Stimulated activated CD8-positive, alpha-beta memory T cell treated with anti-CD3 and anti-CD28 coated beads, Interleukin-4, amount 100 ng/mL, for 1 hour (primary cell): ENCODE measurements at places on chromosomes 16 and 17.

DNA sequence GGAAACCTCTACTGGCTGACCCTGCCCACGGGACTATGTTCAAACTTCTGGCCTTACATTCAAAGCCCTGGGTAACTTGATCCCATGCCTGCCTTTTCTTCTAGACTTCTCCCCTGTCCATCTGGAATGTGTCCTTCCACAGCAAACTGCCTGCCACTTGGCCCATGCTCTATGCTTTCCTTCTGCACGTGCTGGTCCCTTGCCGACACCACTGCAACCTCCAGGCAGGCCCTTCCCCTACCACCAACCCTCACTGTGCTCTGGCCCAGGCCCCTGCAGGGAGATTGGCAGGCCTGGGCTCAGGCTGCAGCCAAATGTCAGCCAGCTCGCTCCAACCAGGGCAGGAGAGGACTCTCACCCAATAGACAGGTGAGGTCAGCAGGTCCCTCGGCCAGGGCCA, 11.0 kb downstream of the HSD11B2 start:
- DNase-seq: no peak

DNA sequence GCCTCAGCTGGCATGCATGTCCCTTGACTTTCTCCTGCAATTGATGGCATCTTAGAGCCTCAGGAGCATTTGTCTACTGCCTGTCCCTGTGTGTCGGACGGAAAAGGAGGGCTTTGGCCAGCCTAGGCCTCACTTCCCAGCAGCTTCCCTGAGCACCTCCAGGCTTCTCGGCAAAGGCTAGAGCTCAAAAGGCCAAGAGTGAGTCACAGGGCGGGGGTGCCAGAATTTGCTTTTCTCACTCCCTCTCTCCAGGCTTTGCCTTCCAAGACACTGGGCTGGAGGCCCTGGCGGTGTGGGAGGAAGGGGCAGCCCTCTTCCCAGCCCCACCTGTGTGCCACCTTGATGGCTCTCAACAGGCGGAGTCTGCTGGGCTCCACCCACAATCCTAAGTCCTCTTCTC, 107.3 kb upstream of the MAF start:
- no peak for DNase-seq

DNA sequence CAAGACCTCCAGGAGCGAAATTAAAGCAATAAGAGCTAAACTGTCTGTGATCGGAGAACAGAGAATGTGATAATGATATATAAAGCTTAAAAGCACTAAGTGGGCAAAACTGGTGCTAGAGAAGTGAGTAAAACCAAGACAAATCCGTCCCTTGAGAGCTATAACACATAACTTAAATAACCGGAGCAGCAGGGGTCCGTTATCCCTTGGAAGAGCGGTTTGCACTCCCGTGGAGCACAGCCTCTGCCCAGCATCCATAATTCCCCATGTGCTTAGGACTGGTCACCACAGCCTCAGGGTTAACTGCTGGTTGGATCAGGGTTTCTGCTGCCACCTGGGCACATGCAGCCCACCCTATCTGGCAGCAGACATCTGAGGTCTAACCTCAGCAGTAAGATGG, 489.0 kb downstream of the NPIPA7 start:
- DNase-seq: no peak

DNA sequence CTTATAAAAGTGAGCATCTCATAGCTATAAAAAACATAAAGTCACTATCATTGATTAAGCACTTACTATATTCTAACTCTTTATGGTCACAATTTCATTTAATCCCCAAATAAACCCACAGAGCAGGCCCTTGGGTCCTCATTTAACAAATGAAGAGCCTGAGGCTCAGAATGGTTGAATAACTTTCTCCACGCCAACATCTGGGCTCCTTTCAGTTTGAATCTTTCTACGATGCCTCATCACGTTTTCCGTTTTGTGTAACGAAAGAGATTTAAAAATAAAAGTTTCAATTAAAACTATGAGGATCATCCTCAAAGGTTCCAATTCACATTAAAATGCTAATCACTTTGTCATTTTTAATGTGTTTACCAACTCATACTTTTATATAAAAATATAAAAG, 74.2 kb upstream of the ADAMTS18 start:
- no peak for DNase-seq

DNA sequence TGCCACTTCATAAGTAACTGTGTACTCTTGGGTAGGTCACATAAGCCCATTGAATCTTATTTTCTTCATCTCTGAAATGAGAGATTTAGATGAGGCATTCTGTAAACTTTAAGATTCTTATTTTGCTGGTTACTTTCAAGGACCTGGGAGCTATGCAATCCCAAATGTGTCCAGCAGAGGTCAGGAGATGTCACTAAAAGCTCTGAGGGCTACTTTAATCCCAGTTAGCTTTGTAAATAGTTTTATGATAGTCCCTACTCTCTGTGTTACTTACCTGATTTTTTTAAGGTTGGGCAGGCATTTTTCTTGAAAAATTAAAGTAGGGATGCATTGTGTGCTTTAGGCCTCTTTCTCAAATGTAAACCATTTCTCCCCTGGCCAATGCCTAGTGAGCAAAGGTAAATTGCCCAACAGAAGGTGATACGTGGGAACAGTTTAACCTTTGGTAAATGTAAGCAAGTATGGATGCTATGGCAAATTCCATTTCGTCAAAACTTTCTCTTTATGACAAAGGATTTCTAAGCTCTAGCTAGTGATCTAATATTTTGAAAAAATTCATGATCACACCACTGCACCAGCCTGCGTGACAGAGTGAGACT, 57.1 kb upstream of the WSB1 start:
- peak; percentile 53 for DNase-seq

DNA sequence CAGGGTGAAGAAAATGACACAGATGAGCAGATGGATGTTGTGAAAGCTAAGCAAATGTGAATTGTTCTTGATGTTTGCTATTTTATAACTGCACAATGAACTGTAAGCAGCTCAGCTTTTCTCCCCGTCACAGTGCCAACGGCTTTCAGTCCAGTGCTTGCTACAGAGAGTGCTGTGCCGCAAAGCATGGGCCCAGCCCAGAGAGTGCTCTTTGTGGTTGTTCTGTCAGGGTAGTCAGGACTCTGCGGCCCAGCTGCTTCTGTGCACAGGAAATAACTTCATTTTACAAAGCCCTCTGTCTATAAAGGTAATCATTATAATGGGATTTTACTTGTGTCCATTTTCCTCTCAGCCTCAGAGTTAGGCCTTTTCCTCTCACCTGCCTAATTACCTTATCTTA, 39.1 kb downstream of the CDRT15 start:
- DNase-seq: no peak

GRCh38 chr17:12993631-12994030, 24.2 kb downstream of the ELAC2 start:
- DNase-seq: no peak

DNA sequence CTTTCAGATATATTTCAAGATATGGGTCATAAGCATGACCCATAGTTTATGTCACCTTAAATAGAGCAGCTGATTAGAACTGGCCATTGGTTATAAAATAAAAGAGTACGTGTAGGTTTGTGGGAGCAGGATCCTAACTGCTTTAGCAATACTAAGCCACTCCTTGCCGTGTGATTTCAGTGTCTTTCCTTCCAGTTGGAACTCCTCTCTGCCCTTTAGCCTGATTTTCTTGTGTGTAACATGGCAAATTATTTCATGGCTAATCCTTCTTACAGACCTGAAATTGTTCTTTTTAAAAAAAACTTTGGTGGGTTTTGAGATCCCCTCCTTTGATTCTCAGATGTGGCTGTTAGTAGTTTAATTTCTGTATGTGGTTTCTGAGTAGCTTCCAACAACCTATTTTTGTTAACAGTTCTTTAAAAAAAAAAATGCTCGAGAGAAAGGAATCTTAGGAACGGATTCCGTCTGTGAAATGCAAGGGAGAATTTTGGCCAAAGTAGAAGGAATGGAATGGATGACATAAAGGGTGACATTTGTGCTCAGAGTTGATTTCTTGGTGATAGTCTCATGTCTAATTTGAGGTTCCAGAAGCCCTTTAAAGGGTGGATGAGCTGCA, 39.9 kb downstream of the DHRS7B start:
- DNase-seq: no peak
